ENCODE measurements at places on chromosomes 5 and 9. TPM values are rescaled to one million over a fixed set of nuclear protein-coding genes. Genes with fewer than 3 reads are reported as not detected.

The TOMM5 gene
- 222 TPM for total RNA-seq

DNA sequence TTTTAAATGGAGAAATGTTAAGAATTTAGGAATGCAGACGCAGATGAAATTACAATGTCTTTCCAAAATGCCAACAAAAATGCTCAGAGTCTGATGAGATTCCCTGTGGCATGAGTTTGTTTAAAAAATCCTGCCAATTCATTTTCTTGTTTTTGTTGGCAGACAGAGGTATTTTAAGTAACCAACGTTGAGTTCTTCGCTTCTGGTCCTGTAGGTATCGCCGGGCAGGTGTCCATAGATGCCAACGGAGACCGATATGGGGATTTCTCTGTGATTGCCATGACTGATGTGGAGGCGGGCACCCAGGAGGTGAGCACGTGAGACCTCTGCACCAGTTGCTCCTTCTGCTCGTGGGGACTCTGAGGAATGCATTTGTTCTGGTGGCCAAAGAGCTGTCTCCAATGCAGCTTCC, 69.4 kb downstream of the NPR3 start:
- DNase-seq, result no peak
- H3K4me3 ChIP-seq, result no peak overlapping the region
- H3K27ac ChIP-seq, result no peak overlapping the region
- no peaks in the 10 kb centered on the region for H3K27me3 ChIP-seq
- no peaks in the 10 kb centered on the region for H3K4me1 ChIP-seq
- no peaks in the 10 kb centered on the region for H3K36me3 ChIP-seq

DNA sequence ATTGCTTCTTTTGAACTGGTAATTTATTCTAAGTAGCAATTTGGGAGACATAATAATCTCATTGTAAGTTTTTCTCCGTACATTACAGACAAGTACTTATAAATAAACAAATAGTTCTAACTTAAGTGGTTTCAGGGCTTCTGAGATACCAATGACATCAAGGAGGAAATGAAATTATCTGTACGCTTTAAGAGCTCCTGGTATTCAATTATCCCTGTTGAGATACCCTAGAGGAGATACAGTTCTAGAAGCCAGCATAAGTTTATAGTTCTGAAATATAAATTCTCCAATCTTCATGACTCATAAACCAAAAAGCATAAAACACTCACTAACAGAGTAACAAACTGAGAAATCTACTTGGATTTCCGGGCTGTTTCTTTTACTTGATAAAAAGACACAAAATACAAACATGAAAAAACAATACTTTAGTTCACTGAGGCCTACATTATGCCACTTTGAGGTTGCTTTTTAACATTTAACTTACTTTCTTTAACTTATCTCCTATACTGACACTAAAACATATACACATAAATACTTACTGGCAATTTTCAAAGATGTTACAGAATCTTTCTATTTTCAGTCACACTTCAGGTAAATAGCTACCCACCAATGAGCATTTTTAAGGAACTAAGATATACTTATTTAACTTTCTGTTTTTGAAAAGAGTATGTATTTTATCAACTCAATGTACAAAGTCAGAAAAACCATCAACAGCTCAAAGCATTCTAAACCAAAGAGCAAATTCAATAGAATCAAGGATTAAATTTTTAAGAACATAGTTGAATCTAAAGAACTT, 7.5 kb downstream of the DCTN4 start:
- H3K27me3 ChIP-seq, result no peaks in the 10 kb centered on the region
- peaks cover 46% of the 10 kb centered on the region for H3K4me1 ChIP-seq
- DNase-seq, result no peak
- H3K36me3 ChIP-seq, result peaks cover 60% of the 10 kb centered on the region

The NDUFAF2 gene
- 48.5 TPM for total RNA-seq

DNA sequence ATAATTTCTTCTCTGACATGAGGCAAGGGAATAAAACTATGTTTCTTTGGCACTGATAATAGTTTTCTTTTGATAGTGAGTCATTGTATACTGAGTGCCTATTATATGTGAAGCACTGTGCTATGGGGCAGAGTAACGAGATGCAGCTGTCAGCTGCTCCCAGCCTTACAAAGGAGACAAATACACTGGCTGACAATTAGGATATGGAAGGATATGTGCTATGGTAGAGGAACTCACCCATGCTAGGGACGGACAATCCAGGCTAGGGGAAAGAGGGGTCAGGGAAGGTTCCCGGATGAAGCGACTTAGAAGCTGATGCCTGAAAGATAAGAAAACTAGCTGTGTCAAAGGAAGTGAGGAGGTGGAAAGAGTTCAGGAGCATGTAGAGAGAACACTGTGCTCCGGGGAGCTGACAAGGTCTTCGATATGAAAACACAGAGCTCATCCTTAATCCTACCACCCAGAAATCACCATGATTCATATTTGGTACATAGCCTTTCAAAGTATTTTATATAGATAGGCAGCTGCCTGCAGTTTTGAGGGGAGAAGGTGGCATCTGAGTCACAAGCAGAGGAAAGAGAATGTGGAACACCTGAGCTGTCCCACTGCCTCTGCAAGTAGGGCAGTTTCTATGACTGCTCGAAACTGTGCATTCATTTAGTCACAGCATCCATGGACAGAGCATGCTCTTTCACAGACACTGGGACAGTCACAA, 12.1 kb downstream of the BSPRY start:
- DNase-seq, result no peak
- H3K36me3 ChIP-seq, result peaks cover 2% of the 10 kb centered on the region
- H3K27me3 ChIP-seq, result no peaks in the 10 kb centered on the region
- no peak overlapping the region for H3K27ac ChIP-seq
- no peak overlapping the region for H3K4me3 ChIP-seq

DNA sequence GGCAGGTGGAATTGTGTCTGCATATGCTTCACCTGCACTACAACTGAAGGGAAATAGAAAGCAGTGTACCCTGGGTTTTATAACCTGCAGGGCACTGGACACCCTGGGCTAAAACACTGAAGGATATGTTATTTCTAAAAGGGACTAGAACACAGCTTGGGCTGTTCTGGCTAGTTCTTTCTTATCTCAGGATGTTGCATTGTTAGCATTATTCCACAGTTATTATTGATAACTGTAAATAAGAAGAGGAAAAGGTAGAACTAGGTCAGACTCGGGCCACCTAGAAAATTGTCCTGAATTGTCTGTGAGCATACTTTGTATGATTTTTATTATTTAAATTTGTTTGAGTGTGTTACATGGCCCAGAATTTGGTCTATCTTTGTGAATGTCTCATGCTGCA, 493.9 kb upstream of the CDH9 start:
- H3K27ac ChIP-seq, result no peak overlapping the region
- no peaks in the 10 kb centered on the region for H3K36me3 ChIP-seq

- H3K36me3 ChIP-seq, result no peaks in the 10 kb centered on the region
- H3K4me1 ChIP-seq, result no peaks in the 10 kb centered on the region
- peak; percentile 20 for DNase-seq
- no peak overlapping the region for H3K4me3 ChIP-seq
Observed at GRCh38 chr5:113663879-113664541, 150.5 kb downstream of the YTHDC2 start.

All from activated naive CD8-positive, alpha-beta T cell treated with anti-CD3 and anti-CD28 coated beads for 36 hours (primary cell).